ENCODE measurements at places on chromosomes 11 and 22.

- no peak for DNase-seq
These were observed 10.4 kb upstream of the SYT8 start for GRCh38 chr11:1824221-1825038.

DNA sequence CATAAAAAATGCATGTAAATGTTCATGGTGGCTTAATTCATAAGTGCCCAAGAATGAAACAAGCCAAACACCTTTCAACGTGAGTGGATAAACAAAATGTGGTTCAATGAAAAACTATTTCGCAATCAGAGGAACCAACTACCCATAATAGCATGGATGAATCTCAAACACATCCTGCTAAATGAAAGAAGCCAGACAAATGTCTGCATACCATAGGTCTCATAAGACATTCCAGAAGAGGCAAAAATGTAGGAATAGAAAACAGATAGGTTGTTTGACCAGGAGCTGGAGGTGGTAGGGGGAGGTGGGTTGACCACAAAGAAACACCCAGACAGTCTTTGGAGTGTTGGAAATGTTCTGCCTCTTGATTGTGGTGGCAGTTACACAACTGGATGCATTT is 13.2 kb upstream of the OSBPL5 start:
- DNase-seq, result no peak

DNA sequence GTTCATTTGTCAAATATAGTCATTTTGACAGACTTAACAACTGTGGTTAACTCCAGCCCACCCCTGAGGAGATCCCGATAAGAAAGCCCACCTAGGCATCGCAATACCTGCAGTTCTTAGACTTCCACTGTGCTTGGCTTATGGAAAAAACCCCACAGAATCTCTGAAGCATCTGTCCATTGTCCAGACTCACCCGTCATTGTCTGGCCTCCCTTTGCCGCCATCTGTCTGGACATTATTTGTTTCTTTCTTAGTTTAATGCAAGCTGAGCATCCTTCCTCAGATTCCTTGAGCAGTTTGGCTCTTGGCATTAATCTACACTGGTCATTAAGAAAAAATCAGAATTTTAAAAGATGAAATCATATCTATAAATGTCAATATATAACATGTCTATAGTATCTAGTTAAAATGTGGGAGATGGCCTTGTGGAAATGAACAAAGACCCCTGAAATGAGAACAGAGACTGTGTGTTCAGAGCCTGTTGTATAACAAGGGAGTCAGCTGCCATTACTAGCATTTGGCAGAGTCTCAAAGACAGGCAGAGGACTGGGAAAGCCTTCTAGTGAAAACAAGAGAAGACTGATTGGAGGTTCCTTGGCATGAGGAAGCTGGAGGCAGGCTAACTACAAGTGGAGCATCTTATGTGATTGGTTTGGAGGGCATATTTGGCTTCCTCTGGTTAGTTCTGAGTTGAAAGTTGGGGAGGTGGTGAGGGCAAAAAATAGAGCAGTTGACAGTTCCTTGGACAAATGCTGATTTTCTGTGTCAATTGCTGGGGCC is 80.4 kb downstream of the SPON1 start:
- DNase-seq, result no peak

- no peak for DNase-seq
These were observed 179.1 kb upstream of the E2F8 start for GRCh38 chr11:19419808-19420207.

GRCh38 chr11:12279672-12280108 is 97.7 kb upstream of the PARVA start:
- DNase-seq, result no peak

- no peak for DNase-seq
These were observed 826.3 kb downstream of the DLG2 start for GRCh38 chr11:84800755-84801346.

DNA sequence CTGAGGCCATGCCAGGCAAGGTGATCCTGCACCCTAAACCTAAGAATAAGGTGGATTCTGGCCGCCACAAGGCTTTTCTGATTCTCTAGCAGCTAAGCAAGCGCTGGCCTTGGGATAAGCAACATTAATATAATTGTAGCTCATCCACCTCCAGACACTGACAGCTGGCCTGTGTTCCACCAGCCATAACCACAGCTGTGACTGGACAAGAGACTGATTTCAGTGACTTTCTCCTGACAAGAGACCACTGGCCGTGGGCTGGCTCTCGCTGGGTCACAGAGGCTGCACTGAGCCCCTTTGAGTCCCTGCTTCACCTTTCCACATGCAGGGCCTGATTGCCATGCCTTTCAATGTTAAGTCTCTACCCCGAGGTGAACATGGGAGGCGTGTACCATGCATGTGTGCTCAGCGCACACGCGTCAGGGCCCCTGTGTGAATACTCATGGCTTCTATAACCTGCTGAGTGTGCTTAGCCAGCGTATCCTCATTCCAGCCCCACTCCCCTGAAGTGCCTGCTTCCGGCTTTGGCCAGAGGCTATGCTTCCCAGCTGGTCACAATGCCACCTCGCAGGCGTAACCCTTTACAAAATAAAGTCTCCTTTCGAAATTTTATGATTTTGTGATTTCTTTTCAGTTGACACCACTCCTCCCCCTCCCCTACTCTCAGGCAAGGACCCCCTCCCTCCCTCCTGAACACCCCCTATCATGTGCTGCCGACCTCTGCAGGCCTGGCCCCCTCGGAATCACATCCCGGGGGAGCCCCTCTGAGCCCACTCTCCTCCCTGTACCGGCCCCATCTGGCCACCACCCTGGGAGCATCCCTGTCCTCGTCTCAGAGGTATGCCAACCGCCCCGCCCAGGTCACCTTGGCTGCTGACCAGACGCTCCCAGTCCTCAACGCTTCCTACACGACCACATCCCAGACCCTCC is 128.1 kb downstream of the CTTN start:
- DNase-seq, result no peak

DNA sequence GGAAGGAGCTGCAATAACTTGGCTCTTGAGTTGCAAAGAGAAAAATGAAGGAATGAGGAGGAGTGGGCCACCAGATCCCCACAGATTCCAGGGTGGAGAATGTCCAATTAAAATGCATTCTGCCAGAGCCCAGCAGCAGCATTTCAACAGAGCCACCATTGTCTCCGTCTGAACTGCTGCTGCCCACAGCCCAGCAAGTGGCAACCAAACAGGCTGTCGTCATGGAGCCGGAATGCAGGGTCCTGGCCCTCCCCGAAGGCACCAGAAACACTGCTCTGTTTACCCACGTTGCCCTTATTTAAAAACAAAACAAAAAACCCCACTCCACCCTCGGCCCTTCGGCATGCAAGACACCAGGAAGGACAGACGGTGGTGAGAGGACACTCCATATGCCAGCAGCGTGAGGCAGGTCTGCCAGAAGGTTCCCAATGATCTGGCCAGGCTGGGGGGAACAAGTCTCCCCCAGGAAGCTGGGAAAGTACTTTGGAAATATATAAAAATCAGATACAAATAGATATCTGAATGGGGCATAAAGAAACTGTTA is 32.5 kb downstream of the PLEKHA7 start:
- peak; percentile 64 for DNase-seq

GRCh38 chr22:27137871-27138337 is 480.5 kb downstream of the MIAT start:
- no peak for DNase-seq

DNA sequence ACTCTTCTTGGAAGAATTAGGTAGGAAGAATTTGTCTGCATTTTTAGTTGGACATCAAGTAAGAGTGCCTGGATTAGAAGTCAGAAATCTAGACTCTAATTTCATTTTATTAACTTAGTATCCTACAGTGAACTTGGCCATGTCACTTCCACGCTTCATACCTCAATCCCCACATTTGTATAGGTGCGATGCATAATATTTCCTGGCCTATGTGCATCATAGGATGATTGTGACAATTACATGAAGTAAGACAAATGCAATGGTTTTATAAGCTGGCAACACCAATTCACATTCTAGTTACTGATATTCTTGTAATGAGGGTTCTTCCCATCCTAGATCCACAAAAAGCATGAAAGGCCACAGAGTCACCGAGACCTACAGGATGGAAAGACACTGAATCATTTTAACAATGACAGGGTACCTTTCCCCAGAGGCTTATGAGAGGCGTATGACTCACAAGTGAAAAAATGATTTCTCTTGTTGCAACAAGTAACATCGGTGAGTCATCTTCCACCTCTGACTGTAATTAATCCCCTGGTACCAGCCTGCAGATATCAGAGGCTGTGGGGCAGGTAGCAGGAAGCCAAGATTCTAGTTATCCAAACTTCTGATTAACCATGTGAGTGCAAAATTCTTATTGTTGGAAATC is 56.0 kb upstream of the OR5AK2 start:
- peak; percentile 16 for DNase-seq

DNA sequence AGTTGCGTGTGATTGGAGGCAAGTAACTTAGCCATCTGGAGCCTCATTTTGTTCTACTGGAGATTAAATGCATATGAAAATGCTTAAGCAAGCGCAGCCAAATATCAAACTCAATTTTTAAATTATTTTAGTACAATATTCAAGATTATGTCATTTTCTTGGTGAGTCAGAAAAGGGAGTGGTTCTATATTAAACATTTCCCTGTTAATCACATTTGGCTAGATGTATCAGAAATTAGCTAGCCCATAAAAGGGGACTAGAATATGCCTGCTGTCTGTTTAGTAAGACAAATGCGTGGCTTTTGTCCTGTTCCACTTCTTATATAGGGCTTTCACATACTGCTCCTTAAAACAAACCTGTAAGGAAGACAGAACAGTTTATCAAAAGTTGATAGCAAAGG is 35.0 kb upstream of the BMAL1 start:
- DNase-seq, result no peak

DNA sequence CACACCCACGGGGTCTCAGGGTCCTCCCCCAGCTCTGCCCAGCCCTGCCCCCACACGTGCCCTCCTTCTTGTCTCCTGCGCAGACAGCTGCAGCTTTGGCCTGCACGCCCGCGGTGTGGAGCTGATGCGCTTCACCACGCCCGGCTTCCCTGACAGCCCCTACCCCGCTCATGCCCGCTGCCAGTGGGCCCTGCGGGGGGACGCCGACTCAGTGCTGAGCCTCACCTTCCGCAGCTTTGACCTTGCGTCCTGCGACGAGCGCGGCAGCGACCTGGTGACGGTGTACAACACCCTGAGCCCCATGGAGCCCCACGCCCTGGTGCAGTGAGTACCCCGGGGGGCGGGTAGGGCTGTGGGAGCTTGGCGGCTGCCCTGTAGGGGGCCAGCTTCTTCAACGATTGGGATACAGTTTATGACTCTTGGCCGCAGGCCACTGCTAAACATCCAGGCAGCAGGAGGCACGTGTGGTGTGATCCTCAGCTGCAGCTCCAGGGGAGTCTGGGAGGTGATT is 30.8 kb downstream of the ST14 start:
- no peak for DNase-seq

GRCh38 chr22:19434401-19434800 is 2.1 kb downstream of the MRPL40 start:
- no peak for DNase-seq

DNA sequence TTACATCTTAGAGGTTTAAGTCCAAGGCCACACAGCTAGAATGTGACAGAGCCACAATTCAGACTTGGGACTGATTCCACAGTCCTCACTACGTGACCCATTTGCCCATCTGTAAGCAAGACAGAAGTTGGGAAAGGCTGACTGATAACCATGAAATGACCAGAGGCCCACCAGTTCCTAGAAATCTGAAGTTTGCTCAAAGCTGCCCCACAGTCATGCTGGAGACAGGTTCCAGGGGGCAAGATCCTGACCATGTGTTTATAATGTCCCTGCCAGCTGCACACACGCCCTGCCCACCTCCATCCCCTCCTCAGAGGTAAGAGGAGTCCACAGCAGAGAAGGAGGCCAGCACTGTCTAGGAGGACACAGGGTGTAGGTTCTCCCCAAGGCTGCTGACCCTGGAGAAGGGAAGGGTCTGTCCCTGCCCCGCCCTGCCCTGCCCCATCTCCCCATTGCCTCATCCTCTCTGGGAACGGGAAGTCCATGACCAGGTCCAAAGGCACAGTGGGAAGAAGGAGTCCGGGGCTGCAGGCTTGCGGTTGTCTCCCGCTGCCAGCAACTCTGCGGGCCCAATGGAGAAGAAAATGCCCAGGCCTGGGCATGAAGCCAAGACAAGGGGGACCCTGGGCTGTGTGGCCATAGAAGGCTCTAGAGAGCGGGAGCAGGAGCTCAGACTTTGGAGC is 11.9 kb upstream of the OAF start:
- no peak for DNase-seq

- DNase-seq, result no peak
These were observed 11.1 kb downstream of the E2F8 start for GRCh38 chr11:19229671-19230070.

DNA sequence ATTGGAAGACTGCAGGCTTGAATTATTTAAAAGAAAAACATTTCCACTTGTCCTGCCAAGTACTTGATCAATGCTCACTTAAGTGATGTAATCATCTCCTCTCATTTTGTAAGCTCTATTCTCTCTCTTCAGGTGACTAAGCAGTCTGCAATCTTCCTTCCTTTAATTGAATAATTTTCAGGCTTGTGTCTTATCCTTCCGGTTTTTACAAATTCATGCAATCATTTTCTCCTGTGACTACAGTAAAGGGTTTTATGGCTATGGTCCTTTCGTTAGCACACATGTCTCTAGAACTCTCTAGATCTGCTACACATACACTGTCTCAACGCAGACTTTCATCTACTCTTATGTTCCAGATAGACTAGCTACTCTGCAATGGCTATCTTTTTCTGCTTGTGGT is 12.6 kb upstream of the UPB1 start:
- no peak for DNase-seq
